ENCODE measurements at places on chromosomes 4 and X.

GRCh38 chr4:188627892-188628291 lies 488.7 kb downstream of the TRIML1 start:
- no peak for DNase-seq

DNA sequence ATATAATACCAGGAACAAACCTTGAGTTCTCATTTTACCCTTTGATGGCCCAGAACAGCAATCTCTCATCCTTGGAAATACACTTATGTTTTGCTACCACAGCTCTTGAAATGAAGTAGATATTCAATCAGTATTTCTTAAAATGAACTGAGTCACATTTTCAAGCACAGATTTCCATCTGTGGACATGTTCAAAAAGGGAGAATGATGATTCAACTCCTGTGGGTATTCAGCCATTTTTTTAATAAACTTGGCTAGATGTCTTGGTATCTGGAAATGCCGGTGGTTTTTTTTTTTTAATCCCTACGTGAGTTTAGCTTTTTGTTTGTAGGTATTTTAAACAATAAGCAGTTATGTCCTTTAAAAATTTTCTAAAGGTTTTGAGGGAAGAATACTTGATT lies 64.2 kb upstream of the TRPC5OS start:
- no peak for DNase-seq

- peak; percentile 44 for DNase-seq
These were observed 156.4 kb upstream of the WDR1 start for GRCh38 chr4:10273030-10273429.

- DNase-seq, result no peak
These were observed 124.6 kb upstream of the MAP3K15 start for GRCh38 chrX:19639813-19640462.

- no peak for DNase-seq
These were observed 202.0 kb downstream of the SLC4A4 start for GRCh38 chr4:71540749-71541269.

DNA sequence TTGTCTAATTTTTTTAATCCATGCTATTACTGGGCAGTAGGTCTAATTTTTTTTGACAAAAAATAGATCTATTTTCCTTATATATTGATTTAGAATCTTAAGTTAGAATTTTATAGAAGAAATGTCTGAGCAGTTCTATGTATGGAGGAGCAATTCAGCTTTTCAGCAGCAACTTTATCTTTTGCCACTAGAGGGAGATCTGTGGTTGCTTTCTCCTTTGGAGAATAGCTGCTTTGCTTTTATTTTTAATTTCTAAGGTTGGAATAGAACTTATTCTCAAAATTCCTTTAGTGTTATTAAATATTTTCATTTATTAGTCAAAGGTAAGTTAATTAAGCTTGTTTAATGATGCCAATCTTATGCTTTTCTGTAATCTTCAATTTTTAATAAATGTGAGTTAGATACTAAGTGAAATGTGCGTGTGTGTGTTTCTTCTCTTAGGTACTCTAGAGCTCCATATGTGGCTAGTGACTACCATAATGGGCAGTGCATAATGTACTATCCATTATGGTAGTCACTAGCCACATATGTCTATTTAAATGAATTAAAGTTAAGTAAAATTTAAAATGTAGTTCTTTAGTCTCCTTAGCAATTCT lies 29.3 kb downstream of the FAM199X start:
- DNase-seq, result peak; percentile 34

GRCh38 chrX:126799059-126799458 lies 20.5 kb upstream of the PRR32 start:
- DNase-seq, result peak; percentile 39

GRCh38 chr4:169142906-169143305 lies 127.8 kb downstream of the SH3RF1 start:
- no peak for DNase-seq

DNA sequence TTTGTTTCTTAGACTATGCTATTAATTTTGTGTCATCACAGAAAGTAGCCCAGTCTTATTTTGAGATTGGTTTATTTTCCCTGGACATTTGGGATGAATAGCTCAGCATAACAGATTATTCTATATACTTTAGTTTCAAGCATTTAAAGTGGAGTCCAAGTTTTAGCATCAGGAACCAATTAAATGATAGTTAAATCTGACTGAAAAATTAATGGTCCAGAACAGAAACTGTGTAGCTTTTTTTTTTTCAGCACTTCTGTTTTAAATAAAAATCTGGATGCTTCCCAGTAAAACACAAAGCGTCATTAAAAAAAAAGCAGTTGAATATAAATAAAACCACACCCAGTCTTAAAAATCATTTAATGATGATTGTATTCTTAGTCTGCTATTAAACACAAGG lies 59.4 kb upstream of the PITX2 start:
- DNase-seq, result no peak

GRCh38 chrX:155966876-155967275 lies 30.6 kb upstream of the IL9R start:
- DNase-seq, result peak; percentile 11

- no peak for DNase-seq
These were observed 42.3 kb upstream of the ACSL4 start for GRCh38 chrX:109775386-109775785.

DNA sequence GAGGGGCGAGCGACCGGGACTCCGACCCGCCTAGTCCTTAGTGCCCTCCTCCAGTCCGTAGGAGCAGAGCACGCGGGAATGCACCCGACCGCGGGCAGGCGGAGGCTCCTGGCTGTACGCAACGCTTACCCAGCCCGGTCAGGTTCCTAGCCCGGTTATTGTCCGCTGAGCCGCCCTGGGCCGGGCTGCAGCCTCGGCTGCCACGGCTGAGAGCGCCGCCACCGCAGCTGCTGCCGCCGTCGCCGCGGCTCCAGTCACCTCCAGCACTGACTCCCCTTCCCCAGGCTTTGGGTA lies at the start of gene AMER1:
Gene AMER1 (minus strand): TSS at position 268 of the 294 bp plus-strand sequence. CDS start 12,422 bp downstream, outside the sequence.
- DNase-seq, result peak; percentile 66

DNA sequence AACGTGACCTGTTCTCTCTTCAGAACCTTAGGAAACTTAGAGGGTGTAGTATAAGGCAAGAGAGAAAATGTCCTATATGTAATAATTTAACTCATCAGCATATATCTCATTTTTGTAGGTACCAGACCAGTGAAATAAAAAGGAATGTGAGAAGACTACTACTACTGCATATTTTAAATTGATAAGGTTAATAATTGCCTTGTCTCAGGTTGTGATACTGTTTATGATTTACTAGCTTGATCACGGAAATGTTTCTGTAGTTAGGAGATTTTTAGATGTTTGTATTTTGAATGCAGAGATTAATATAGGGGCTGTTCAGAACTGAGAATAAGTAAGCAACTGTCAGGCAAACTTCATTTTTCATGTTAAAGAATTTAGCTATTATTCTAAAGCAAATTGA lies 1563.4 kb downstream of the C4orf33 start:
- DNase-seq, result no peak

DNA sequence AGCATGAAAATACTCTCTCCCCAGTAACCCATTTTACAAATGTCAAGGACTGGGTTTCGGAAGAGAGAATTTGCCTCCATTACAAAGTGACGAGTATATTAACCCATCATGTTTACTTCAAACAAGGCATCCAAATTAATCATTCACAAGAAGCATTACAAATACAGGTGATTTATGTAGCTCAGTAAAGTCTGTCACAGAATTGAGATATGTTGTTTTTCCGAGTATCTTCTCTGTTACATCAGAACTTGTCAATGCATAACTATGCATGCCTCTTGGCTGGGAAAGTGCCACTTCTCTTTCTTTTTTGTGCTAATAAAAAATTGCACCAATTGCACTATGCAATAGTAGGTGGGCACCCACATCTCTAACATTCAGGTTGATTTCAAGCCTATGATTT lies 158.2 kb downstream of the AREG start:
- DNase-seq, result no peak

DNA sequence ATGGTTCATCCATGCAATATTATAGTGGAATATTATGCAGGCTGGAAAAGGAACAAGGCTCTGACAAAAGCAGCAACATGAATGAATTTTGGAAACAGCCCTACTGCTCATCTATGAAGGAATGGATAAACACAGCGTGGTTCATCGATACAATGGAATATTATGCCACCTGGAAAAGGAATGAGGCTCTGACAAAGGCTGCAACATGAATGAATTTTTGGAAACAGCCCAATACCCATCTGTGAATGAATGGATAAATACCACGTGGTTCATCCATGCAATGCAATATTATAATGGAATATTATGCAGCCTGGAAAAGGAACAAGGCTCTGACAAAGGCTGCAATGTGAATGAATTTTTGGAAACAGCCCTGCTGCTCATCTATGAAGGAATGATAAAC lies 160.4 kb downstream of the CRLF2 start:
- DNase-seq, result no peak

DNA sequence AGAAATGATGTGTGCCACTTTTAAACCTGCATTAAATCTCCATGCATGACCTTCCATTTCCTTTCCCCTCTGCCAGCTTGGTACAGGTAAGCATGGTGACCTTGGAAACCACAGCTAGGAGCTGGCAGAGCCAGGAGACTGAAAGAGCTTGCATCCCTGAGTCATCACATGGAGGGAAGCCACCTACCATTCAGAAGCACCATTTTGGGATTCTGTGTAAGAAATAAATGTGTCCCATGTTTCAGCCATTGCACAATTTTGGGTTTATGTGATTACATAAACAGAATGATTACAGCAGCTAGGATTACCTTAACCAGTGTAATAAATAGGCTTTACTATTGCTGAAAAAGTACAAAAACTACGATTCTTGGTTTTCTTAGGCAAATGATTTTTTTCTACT lies 17.3 kb upstream of the CCDC149 start:
- peak; percentile 34 for DNase-seq

DNA sequence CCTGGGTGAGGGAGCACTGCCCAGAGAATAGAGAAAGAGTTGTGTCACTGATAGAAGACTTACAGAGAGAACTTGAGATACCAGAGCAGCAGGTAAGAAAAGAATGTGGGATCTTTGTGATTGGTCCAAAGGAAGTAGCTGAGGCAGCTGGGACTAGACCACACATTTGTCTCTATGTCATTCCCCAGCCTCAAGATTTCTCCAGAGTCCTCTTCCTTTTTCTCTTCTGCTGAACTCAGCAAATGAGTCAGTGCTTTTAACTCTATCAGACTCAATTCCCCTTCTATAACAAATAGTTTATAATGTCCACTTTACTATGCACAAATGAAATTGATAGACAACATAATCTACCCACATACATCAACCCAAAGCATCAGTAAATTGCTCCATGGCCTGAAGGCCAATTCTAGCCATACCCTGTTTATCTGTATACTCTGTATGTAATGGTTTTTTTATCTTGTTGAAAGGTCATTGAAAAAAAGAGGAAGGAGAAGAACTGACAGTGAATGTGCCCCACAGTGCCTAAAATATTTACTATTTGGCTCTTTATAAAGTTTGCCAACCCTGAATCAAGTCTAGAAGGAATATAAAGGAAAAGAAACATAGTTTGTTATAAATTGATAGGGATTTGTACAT lies 38.2 kb downstream of the ETDC start:
- DNase-seq, result no peak

GRCh38 chrX:69022430-69022829 lies 142.8 kb downstream of the PJA1 start:
- no peak for DNase-seq

DNA sequence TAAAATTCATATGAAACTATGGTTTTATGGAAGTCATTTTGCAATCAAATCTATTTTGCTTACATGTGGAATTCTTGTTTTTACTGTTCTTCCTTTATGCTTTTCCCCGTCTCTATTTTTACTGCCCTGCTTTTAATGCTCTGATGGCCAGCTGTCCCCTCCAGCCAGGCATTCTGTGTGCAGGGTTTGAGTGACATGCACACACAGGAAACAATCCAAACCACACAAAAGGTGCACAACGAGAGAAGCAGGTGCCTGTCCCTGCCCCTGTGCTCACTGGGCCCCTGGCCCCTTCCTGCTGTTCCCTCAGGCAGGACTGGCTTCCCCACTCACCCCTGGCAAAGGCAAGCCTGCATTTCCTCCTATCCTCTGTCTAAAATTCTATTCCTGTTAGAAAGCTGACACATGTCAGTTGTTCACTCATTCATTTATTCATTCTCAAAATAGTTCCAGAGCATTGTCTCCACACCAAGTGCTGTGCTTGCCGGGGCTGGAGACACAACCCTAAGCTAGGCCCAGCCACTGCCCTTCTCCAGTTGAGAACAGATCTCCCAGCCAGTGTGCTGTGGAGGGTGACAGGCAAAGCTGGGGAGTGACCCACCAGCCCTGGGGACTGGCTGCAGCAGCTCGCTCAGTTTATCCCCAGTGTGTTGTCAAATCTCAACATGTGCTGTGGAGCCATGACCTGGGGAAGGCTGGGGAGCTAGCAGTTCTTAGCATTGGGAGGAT lies 346.3 kb downstream of the FBXW7 start:
- no peak for DNase-seq

- DNase-seq, result no peak
These were observed 116.6 kb downstream of the PAPSS1 start for GRCh38 chr4:107603430-107603829.

- no peak for DNase-seq
These were observed 793.7 kb upstream of the LCORL start for GRCh38 chr4:18815081-18815778.

DNA sequence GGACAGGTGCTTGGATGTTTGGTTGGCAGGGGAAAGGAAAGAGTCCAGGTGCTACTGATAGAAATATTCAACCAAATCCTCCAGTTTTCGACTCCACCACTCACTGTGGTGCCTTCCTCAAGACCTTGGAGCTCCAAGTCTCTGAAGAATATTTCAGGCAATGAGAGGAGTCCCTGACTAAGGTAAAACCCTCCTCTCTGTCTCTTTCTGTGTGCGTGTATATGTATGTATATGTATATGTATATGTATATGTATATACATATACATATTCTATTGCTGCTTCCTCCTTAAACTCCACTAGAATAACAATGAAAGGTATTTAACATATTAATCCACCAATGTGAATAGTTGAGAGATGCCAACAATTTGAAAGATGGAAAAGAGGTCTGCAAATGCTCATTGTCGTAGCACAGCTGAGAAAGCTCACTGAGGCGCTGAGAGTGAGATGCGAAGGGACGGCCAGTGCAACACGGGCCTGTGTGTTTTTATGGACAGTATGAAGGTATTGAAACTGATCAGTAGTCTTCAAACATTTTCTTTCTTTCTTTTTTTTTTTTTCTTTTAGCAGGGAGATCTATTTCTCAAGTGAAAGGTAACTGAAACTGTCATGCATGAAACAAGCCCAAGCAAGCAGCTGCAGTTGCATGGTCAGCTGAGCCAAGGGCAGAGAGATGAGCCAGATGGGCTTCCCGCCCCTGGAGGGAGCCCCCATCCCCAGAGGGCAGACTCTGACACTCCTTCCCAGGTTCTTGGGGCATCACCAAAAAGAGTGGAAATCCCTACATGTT lies 41.1 kb upstream of the HS3ST1 start:
- peak; percentile 69 for DNase-seq
